COLO829 (cell line): ENCODE measurements at places on chromosomes 13 and 19.

DNA sequence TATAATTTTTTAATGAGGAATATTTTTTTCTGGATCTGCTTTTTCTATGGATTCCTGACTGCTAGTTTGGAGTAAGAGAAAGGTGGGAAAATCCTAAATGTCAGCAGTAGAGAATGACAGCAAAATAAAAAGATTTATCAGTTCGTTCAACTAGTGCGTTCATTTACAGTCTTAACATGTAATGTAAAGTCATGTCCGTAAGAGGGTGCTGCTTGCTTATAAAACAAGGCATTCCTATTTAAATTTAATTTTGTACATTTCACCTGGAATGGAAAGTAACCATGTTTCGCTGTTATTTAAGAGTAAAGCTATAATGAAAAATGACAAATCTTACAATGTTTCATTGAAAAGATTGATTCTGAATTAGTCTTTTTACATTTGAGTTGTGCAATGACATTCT is 76.6 kb downstream of the ZMYM2 start:
- DNase-seq: peak; percentile 19

DNA sequence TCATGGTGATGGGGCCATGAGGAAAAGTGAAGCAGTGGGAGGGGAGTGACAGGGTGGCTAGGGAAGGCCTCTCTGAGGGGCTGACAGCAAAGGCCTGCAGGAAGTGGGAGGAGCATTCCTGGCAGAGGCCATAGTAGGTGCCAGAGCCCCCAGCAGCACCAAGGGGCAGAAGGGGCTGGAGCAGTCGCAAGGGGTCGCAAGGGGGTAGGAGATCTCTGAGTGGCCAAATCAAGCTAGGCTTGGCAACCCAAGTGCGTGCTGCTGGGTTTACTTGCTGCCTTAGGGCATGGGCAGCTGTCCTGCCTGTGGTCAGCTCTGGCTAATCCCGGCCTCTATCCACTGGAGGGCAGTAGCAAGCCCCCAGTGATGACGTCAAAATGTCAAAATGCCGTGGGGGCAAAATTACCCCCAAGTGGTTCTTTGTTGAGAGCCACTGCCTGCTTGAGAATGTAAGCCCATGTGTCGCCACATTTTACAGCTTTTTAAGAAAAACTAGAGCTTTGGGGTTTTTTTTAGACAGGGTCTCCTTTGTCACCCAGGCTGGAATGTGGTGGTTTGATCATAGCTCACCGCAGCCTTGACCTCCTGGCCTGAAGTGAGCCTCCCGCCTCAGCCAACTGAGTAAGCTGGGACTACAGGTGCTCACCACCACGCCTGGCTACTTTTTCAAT is 11.8 kb downstream of the CCDC97 start:
- peak; percentile 90 for DNase-seq

- peak; percentile 28 for DNase-seq
Measured at GRCh38 chr13:31431722-31432137, 232.0 kb downstream of the B3GLCT start.

DNA sequence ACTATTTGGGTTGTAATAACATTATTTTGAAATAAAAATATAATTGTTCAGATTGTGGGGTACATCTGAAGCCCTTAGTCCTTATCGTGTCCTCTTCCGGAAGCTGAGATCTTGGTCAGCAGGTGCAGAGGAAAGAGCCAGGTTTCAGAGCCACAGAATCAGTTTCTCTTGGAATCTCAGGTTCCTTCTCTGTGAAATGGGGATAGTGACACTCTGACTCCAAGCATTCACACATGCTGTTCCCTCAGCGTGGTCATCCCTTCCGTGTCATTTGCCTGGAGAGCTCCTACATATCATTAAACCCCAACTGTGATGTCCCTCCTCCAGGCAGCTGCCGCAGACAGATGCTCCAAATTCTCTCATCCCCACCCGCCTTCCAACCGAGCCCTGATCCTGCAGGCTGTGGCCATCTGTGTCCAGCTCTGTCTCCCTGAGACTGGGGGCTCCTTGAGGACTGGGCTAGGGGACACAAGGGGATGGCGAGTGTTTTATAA is 59.8 kb downstream of the AP1M1 start:
- no peak for DNase-seq

GRCh38 chr13:27053210-27053884 is 118.3 kb downstream of the USP12 start:
- DNase-seq: no peak
